ENCODE measurements at places on chromosomes 2 and 18. TPM values are rescaled to one million over a fixed set of nuclear protein-coding genes. Genes with fewer than 3 reads are reported as not detected.

DNA sequence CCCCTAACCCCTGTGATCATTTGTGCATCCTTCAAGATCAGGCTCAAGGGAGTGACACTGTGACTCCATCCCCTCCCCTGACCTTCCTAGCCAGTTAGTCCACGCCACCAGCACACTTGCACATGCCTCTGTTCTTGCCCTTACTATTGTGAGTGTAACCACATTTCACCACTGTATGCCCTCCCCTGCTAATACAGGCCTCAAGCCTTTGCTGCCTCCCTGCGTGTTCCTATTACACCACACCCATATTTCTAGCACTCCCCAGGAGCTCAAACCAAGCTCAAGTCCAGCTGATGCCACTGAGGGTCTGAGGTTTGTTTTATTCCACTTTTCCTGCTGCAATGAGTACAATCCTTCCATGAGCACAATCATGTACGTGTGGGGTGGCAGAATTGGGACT is 288.9 kb upstream of the FBXO11 start:
- DNase-seq, result no peak

- no peak for DNase-seq
Measured at GRCh38 chr2:127584047-127584446, 48.6 kb downstream of the MYO7B start.

GRCh38 chr2:101689114-101689825 is 8.2 kb upstream of the MAP4K4 start:
- no peak for DNase-seq

- DNase-seq, result no peak
Measured at GRCh38 chr2:40103590-40103989, 324.5 kb upstream of the THUMPD2 start.

DNA sequence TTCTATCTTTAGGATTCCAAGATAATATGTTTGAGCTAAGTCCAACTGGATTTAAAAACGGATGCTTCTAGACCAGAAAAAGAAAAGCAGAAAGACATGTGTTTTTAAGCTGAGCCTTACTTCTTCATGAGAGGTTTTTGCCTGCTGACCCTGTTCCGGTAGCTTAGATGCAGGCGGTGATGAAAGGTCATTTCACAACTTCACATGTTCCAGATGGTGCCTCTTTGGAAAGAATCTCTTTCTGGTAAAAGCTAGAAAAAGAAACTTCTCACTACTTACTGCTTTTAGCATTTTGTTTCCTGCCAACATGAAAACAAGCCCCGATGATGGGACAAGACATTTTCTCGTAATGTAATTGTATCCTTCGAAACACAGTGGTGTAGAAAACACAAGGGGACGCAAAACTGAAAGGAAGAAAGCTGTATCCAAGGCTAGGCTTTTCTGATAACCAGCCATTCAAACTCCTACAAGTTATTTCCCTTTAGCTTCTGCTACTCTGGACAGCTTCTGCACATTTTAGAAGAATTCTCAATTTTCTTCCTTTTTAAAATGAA is 407.3 kb upstream of the LYPD1 start:
- no peak for DNase-seq

GPC1 gene
- total RNA-seq, result 27.4 TPM

CXCR4 gene
- 5.0 TPM for total RNA-seq

Measured in sigmoid colon (tissue), 7 donors.